ENCODE measurements at places on chromosomes 1 and 21.

DNA sequence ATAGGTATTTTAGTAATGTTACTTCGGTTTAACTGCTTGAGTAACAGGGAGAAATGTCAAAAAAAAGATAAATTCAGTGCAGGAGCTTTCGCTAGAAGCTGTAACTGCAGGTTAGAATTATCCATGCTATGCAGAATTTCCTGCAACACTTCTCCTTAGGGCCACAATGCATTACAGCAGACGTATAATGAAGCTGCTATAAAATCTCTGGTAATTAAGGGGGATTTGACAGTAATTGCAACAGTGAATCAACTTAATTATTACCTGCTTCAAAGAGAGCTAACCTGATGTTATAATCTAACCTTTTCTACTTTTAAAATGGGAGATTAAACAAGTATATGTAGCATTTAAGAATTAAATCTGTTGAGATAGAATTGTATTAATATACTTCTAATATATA lies 92.6 kb downstream of the ATG4C start:
- no peak for DNase-seq

- DNase-seq, result no peak
Measured at GRCh38 chr1:69305621-69306020, 262.1 kb upstream of the LRRC7 start.

GRCh38 chr21:14545906-14546480 lies at the start of gene SAMSN1:
Gene SAMSN1, minus strand, starts transcription at chr21:14546315. Its CDS starts 54 bp downstream, at chr21:14546261.
- peak; percentile 80 for DNase-seq

DNA sequence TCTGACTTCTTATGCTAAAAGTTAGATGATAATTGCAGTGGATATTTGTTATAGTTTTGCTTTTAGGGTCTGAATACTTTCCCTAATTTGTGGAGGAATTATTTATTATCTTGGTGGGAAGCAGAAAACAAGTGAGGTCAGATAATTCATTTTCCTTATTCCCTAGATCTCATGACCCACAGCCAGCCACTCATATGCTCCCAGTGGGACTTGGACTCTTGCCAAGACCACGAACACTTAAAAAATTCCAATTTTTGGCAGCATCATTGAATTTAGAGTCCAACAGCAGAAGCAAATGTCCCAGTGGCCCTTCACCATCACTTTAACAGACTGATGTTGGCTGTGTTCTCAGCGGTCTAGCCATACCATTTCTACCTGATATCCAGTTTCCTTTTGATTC lies 204.2 kb downstream of the HMCN1 start:
- no peak for DNase-seq

- no peak for DNase-seq
Measured at GRCh38 chr1:201740086-201740541, 88.8 kb upstream of the IPO9 start.

DNA sequence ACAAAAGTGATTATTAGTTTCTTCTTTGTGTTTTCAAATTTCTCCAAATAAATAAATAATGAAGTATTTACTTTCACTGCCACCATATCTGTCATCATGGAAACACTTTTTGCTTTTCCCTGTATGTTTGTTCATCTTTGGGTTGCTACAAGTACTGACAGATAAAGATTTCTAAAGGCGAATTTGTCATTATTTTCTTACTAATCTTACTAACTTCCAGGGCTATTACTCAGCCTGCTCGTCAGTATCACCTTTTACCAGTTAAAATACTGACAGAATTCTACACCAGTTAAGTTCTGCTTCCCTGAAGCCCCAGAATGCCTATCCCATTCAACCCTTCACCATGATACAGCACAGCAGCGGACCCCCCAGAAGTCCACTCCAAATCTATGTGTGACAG lies 106.1 kb downstream of the CDC42BPA start:
- DNase-seq, result no peak

DNA sequence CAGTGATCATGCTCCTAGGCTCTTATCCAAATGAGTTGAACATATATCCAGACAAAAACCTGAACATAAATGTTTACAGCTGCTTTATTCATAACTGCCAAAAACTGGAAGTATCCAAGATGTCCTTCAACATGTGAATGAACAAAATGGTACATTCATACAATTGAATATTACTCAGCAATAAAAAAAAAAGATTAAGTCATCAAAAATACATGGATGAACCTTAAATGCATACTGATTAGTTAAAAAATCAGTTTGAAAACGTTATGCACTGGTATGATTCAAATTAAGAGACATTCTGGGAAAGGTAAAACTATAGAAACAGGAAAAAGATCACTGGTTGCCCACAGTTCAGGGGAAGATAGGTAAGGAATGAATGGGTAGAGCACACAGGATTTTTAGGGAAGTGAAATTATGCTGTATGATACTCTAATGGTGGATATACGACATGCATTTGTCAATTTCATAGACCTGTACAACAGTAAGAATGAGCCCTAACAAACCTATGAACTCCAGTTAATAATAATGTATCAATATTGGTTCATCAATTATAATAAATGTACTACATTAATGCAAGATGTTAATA lies 3.1 kb downstream of the LRRC40 start:
- no peak for DNase-seq

DNA sequence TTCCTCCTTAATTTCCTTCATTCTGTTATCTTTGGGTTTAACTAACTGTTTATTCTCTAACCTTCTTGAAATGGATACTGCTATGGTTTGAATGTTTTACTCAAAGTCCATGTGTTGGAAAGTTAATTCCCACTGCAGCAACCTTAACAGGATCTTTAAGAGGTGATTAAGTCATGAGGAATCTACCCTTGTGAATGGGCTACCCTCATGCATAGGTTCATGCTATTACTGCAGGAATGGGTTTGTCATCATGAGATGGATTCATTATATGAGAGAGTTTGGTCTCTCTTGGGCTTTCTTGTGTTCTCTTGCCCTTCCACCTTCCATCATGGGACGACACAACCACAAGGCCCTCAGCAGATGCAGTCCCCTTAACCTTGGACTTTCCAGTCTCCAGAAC lies 516.9 kb downstream of the ADGRL2 start:
- DNase-seq, result no peak

DNA sequence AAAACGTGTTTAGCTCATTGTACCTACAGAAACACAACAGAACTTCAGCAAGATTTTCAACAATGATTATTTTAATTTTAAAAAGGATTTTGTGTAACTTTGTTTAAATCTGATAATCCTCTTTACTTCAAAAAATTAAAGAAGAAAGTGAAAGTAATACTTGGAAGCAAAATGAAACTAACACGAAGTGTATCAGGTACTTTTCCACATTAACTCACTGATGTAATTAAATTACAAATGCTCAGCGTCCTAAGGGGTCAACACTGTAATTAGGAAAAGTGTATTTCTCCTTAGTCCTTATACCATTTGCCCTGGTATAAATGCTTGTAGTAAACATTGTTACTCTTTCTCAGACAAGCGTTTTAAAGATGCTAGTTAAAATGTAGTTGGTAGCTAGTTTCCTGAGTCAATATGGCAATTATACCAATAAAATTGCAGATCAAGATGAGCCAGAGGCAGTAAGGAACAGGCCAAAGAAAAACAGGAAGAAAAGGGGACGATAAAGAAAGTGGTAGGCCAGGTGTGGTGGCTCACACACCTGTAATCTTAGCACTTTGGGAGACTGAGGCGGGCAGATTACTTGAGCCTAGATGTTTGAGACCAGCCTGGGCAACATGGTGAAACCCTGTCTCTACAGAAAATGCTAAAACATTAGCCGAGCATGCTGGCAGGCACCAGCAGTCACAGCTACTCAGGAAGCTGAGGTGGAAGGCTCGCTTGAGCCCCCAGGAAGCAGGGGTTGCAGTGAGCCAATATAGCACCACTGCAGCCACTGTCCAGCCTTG lies 553.0 kb downstream of the SMYD3 start:
- DNase-seq, result no peak

DNA sequence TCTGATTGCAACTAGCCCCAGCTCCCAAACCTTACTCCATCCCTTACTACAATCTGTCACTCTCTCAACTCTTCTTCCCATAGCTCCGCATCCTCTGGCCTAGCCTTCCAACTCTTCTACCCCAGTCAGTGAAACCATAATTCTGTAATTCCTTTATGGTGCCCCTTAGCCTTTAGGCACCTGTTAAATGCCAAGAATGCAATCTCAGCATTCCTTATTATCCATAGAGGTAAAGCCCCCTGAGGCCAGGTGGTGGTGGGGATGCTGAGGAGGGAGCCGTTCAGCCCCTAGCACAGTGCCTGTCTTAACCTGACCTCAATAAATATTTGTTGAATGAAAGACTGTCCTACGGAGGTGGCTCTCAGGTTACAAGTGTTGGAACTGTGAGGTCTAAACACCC lies 14.0 kb downstream of the ATP1A2 start:
- no peak for DNase-seq

DNA sequence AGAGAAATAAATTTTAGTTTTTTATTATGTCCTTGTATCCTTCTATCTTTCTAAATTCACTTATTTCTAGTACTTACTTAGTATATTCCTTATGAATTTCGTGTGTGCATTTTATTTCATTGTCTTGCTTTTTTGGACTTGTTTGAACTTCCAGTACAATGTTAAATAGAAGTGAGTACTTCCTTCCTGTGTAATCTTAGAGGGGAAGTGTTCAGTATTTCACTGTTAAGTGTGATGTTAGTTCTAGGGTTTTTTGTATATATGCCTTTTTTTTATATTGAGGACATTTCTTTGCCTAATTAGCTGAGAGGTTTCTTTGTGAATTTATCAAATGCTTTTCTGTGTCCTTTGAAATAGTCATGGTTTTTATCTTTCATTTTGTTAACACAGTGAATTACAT lies 10.7 kb downstream of the LYPLAL1 start:
- no peak for DNase-seq

DNA sequence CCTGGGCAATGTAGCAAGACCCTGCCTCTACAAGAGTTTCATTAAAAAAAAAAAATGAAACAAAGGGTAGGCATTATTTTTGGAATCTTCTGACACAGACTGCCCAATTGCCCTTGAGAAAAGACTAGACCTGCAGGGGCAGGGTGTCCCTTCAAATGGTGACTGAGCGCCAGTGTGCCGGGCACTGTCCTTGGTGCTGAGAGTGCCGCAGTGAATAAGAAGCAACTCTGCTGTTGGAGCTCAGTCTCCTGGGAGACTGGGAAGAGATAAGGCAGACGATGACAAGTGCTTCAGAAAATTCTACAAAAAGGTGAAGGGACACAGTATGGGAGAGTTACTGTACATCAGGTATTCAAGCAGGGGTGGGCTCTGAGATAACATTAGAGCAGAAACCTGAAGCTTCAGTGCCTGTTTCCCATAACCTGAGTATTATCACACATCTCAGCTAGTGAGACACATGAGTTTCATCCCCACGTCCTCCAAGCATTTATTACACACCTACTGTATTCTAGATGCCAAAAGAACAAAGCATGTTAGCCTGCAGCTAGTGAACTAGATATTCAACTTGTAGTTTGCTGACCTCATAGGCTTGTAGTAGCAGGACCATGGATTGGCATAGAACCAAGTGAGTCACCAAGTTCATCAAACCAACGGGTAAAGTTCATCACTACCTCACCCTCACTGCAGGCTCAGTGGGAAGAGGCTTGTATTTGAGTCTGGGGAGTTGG lies 18.4 kb upstream of the RPL11 start:
- no peak for DNase-seq

GRCh38 chr1:234862944-234863515 lies 253.1 kb upstream of the IRF2BP2 start:
- peak; percentile 43 for DNase-seq
